Right lobe of liver (tissue), 6 donors: ENCODE measurements at places on chromosomes 1 and 21. TPM values are rescaled to one million over a fixed set of nuclear protein-coding genes. Genes with fewer than 3 reads are reported as not detected.

Gene DIO1
- total RNA-seq: 27.2 TPM

GRCh38 chr1:68633141-68633919 lies 136.4 kb upstream of the DEPDC1 start:
- no peak for DNase-seq
- H3K36me3 ChIP-seq: no peaks in the 10 kb centered on the region
- no peak overlapping the region for H3K27ac ChIP-seq
- no peaks in the 10 kb centered on the region for H3K4me1 ChIP-seq

Gene RPTN
- not detected for total RNA-seq

DNA sequence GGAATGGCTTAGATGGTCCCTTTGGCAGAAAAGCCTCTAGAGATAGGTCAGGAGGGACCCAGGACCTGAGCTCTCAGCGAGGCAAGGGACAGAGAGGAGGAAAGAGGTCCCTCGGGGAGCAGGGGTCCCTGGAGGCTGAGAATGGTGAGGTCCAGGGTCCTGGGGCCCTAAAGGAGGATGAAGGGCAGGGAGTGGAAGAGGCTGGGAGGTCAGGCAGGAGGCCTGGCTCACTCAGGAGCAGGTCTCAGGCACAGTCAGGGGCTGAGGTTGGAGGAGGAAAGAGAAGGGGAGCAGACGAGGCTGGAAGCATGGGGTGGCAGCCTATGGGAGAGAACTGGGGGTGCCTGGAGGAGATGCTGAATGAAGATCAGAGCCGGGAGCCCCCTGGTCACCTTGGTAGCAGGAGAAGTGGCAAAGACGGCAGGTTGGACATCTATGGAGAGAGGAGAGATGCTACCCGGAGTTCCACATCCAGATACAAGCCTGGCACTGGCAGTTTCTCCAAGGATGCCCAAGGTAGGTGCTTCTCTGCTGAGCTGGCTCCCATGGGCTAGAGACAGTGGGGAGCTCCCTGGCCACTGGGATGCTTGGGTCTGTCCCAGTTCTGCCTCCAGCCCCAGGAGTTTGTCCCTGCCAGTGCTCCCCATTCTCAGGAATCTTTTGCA lies 22.6 kb downstream of the IGFN1 start:
- no peaks in the 10 kb centered on the region for H3K27me3 ChIP-seq
- H3K36me3 ChIP-seq: no peaks in the 10 kb centered on the region
- H3K4me3 ChIP-seq: no peak overlapping the region
- no peak for DNase-seq

Gene TMOD4
- total RNA-seq: not detected

- no peak for DNase-seq
- no peaks in the 10 kb centered on the region for H3K4me1 ChIP-seq
- no peak overlapping the region for H3K4me3 ChIP-seq
- H3K36me3 ChIP-seq: no peaks in the 10 kb centered on the region
These were observed 197.6 kb upstream of the UBE2U start for GRCh38 chr1:64005801-64006200.

DNA sequence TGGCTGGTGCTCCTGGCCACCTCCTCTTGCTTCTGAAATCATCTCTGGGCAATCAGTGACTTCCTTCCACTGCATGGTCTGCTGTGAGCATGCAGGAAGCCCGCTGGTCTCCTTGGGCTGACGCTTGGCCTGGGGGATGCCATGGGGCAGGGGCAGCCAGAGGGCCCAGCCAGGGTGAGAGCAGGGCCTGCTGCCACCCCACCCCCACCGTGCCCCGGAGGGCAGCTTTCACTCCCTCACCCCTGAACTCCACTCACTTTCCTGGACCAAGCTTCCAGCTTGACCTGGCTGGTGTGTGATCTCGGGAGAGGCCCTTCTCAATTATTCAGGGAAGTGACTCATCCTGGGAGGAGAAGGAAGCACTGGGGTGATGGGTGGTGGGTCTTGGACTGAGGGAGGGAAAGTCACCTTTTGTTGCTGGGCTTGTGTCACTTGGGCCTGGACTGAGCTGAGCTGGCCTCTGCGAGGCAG lies 270.2 kb upstream of the CSF3R start:
- H3K27ac ChIP-seq: no peak overlapping the region
- H3K4me1 ChIP-seq: no peaks in the 10 kb centered on the region
- H3K4me3 ChIP-seq: no peak overlapping the region
- no peak for DNase-seq

- H3K4me1 ChIP-seq: no peaks in the 10 kb centered on the region
- no peaks in the 10 kb centered on the region for H3K36me3 ChIP-seq
- H3K4me3 ChIP-seq: no peak overlapping the region
These were observed 4.6 kb downstream of the GPSM2 start for GRCh38 chr1:108881369-108881768.

- peak; percentile 9 for DNase-seq
- no peaks in the 10 kb centered on the region for H3K36me3 ChIP-seq
- no peaks in the 10 kb centered on the region for H3K27me3 ChIP-seq
- no peaks in the 10 kb centered on the region for H3K4me1 ChIP-seq
- no peak overlapping the region for H3K27ac ChIP-seq
- no peak overlapping the region for H3K4me3 ChIP-seq
These were observed 8.1 kb upstream of the MMP23B start for GRCh38 chr1:1623631-1624442.

- H3K27ac ChIP-seq: no peak overlapping the region
- DNase-seq: no peak
- peaks cover 13% of the 10 kb centered on the region for H3K4me1 ChIP-seq
- no peaks in the 10 kb centered on the region for H3K36me3 ChIP-seq
These were observed 7.2 kb upstream of the SEMA4A start for GRCh38 chr1:156146020-156146768.

GRCh38 chr1:6287431-6287886 lies 26.6 kb upstream of the GPR153 start:
- H3K27me3 ChIP-seq: no peaks in the 10 kb centered on the region
- no peaks in the 10 kb centered on the region for H3K36me3 ChIP-seq
- no peak overlapping the region for H3K4me3 ChIP-seq
- no peaks in the 10 kb centered on the region for H3K4me1 ChIP-seq

DNA sequence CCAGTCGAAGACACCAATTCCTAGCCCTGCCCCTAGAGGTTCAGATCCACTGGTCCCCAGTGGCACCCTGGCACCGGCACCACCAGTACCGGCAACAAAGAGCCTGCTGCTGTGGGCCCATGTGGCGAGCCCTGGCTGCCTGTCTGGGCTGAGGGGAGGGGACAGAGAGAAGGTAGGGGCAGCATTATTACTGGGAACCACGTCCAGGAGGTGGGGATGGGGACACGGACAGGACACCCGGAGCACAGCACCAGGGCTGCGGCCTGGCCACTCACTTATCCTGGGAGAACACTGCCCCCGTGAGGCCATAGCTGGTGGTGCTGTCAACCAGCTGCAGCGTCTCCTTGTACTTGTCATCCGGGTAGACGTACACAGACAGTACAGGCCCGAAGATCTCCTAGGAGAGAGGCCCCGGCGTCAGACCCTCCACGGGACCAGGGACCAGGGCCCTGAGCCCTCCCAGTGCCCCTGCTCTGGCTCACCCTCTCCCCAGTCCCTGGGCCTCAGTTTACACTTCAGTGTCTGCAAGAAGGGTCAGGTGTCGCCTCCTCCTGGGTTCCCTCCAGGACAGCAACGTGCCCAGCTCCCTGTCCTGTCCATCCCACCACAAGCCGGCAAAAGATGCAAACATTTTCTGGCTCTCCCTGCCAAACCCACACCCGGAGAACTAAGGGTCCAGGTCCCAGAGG lies 15.8 kb upstream of the TAS1R2 start:
- H3K27ac ChIP-seq: no peak overlapping the region
- H3K4me1 ChIP-seq: no peaks in the 10 kb centered on the region
- H3K36me3 ChIP-seq: peaks cover 66% of the 10 kb centered on the region
- peak; percentile 78 for DNase-seq
- no peak overlapping the region for H3K4me3 ChIP-seq

GRCh38 chr1:40820251-40820797 lies 36.7 kb downstream of the KCNQ4 start:
- H3K27me3 ChIP-seq: no peaks in the 10 kb centered on the region
- H3K4me1 ChIP-seq: no peaks in the 10 kb centered on the region
- no peaks in the 10 kb centered on the region for H3K36me3 ChIP-seq
- no peak overlapping the region for H3K4me3 ChIP-seq

GRCh38 chr1:113978863-113979702 lies at the start of gene OLFML3:
Gene OLFML3, plus strand, starts transcription at chr1:113979474. Its CDS starts 43 bp downstream, at chr1:113979517.
- peak within 1 kb of the TSS; percentile 11 for H3K4me3 ChIP-seq
- H3K36me3 ChIP-seq: no peaks in the 10 kb centered on the region
- no peak within 1 kb of the TSS for H3K27ac ChIP-seq
- DNase-seq: peak; percentile 67
- no peaks in the 10 kb centered on the region for H3K27me3 ChIP-seq

DNA sequence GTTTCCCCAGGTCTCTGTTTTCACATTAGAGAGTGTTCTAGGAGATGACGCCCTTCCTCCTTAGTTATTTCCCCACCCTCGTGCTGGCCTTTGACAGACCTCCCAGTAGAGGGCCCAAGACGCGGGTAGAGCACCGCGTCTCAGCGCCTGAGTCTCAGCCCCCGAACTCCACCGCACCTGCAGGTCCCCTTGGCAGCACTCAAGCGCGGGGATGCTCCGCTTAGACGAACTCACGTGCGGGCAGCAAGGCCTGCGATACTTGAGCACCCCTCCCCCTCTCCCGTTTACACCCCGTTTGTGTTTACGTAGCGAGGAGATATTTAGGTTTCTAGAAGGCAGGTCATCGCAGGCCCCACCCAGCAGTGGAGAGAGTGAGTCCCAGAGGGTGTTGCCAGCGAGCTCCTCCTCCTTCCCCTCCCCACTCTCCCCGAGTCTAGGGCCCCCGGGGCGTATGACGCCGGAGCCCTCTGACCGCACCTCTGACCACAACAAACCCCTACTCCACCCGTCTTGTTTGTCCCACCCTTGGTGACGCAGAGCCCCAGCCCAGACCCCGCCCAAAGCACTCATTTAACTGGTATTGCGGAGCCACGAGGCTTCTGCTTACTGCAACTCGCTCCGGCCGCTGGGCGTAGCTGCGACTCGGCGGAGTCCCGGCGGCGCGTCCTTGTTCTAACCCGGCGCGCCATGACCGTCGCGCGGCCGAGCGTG lies at the start of gene CD55:
Gene CD55, plus strand, starts transcription at position 600 of the 711 bp plus-strand sequence. Its CDS starts 88 bp downstream, at position 688.
- DNase-seq: peak; percentile 94
- H3K27me3 ChIP-seq: no peaks in the 10 kb centered on the region
- H3K27ac ChIP-seq: peak within 1 kb of the TSS; percentile 82
- no peaks in the 10 kb centered on the region for H3K36me3 ChIP-seq
- H3K4me1 ChIP-seq: no peaks in the 10 kb centered on the region

Gene SHISAL2A
- not detected for total RNA-seq

GRCh38 chr1:34696981-34697380 lies 57.9 kb upstream of the GJB5 start:
- H3K27me3 ChIP-seq: no peaks in the 10 kb centered on the region
- no peaks in the 10 kb centered on the region for H3K36me3 ChIP-seq
- H3K4me1 ChIP-seq: no peaks in the 10 kb centered on the region
- DNase-seq: no peak
- no peak overlapping the region for H3K27ac ChIP-seq
- H3K4me3 ChIP-seq: no peak overlapping the region

Gene KIRREL1
- total RNA-seq: 2.5 TPM

Gene KCTD3
- 42.5 TPM for total RNA-seq

DNA sequence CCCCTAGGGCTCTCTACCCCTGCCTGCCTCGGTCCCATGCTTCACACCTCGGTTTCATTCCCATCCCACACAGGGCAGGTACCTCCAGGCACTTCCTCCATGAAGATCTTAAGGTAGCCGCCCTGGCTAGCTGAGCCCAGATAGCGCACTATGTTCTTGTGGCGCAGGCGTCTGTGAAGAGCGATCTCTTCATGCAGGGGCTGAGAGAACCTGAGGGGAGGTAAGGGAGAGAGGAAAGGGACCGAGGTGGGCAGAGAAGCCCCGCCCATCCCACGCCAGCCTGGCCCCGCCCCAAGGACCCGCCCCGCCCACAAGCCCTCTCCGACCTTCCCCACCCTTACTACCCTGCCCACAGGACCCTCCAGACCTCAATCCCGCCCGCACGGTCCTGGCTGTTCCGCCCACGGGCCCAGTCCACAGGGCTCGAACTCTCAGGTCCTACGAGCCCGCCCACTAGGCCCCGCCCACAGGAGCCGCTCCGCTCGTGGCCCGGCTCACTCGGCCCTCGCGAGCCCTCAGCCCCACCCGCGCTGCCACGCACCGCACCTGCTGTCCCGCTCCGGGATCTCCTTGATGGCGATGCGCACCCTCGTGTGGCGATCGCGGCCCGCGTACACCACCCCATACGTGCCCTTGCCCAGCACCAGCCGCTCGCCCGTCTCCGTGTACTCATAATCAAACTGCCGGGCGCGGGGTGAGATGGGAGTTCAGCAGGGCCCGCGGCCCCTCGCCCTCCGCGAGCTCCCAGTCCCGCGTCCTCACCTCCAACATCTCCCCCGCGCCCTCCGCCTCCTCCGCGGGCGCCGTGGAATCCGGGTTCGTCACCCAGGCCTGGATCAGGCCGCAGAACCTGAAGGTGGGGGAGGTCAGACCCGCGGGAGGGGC lies 6.4 kb downstream of the MAP3K6 start:
- H3K27ac ChIP-seq: no peak overlapping the region
- no peaks in the 10 kb centered on the region for H3K27me3 ChIP-seq
- peak overlapping the region; percentile 37 for H3K4me3 ChIP-seq
- H3K4me1 ChIP-seq: peaks cover 8% of the 10 kb centered on the region
- DNase-seq: no peak

Gene RSRP1
- 38.0 TPM for total RNA-seq

- H3K36me3 ChIP-seq: no peaks in the 10 kb centered on the region
- no peaks in the 10 kb centered on the region for H3K4me1 ChIP-seq
These were observed 16.6 kb downstream of the TRIM45 start for GRCh38 chr1:117104986-117105385.

- no peaks in the 10 kb centered on the region for H3K27me3 ChIP-seq
- H3K27ac ChIP-seq: peak overlapping the region; percentile 73
- peak overlapping the region; percentile 86 for H3K4me3 ChIP-seq
- DNase-seq: no peak
- peaks cover 21% of the 10 kb centered on the region for H3K36me3 ChIP-seq
These were observed 463 bp downstream of the PRPF3 start for GRCh38 chr1:150321826-150322166.

Gene CYP4A22
- 48.4 TPM for total RNA-seq
